ENCODE measurements at places on chromosomes 2 and 18.

GRCh38 chr2:158125756-158126498, 24.3 kb downstream of the UPP2 start:
- no peak for DNase-seq

DNA sequence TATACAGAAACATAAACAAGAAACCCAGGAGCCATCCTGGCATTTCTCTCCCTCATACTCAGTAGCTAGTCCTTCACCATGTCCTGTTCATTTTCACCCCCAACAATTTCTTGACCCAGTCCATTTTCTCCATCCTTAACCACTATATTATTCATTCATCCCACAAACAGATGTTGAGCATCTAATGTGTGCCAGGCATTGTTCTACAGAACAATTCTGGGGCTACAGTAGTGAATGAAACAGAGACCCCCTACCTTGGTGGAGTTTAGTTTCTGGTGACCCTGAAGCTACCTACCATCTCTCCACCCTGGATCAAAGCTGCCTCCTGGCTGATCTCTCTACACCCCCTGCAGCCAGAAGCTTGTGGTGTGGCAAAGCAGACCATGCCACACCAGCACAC, 27.5 kb upstream of the BZW1 start:
- DNase-seq = no peak

DNA sequence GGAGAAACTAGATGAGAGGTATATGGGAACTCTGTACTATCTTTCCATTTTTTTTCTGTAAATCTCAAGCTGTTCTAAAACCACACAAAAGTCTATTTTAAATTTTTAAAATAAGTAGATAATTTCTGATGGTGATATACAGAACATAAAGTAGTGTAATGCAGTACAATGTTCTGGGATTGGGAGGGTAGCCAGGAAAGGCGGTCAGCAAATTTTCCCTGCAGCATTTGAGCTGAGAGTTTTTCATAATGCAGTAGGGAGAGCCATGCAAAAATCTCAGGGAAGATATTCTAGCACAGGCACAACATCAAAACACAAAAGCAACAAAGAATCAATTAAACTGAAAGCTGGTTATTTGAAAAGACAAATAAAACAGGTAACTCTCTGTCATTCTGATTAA, 141.5 kb downstream of the NCKAP5 start:
- no peak for DNase-seq

DNA sequence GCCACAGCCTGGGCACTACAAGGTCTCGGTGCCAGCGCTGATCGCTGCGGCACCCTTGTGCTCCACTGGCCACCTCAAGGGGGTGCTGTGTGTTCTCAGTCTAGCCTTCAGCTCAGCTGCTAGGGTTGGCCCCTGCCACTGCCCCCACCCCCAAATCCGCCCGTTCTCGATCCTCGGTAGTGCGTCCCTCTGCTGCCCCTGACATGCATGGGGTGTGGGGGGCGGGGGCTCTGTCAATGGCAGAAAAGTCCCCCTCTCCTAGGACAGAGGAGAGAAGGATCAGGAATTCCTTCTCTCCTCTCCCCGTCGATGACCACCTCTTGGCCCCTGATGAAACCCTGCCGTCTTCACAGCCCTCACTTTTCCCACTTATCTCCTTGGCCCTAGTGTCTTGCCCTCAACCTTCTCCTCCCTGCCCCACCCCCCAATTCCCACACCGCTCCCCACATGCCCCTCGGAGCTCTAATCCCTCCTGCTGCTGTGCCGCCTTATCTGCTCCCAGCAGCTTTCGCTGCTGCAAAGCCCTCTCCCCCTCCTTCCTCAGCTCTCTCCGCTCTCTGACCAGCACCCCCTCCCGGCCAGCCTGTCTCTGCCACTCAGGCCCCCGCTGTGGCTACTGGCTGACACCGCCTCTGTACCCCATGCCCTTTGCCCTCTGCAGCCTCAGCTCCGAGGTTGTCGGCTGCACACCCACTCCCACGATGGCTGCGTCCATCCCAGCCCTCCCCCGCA, 4.3 kb upstream of the ASIC4 start:
- DNase-seq = peak; percentile 67

GRCh38 chr2:147546109-147546508, 298.7 kb upstream of the ACVR2A start:
- no peak for DNase-seq

DNA sequence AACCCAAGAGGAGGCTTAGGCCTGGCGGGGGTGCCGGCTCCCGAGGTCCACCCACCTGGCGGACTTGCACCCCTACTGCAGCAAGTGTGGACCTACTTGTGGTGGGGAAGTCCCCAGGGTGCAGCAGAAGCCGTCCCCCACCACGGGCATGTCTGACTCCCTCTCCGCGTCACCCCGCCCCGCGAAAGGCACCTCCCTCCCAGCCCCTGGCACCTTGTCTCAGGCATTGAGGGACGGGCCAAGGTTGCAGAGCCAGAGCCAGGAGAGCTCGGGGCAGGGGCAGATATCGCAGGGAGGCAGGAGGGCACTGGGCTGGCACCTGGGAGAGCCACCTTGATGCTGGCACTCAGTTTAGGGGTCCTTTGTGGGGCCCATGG, 19.0 kb downstream of the CROCC2 start:
- peak; percentile 20 for DNase-seq

GRCh38 chr2:9518780-9519179, 36.9 kb downstream of the ADAM17 start:
- DNase-seq = no peak

All from mesothelial cell of epicardium (in vitro differentiated cells).